ENCODE measurements at places on chromosomes 12 and 14.

- DNase-seq, result no peak
Measured at GRCh38 chr12:220946-221550, 7.1 kb upstream of the SLC6A12 start.

DNA sequence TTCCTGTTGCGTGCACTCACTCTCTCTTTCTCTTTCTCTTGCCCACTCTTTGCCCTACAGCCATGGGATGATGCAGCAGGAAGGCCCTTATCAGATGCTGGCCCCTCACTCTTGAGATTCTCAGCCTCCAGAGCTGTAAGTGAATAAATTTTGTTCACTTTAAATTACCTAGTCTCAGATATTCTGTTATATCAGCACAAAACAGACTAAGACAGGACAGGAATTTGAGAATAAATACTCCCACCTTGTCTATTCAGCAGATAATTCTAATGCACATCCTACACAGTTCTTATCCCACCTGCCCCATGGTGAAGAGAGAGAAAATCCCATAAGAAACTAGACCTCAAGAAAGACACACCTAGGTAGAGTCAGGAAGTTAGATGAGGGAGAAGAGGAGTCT is 25.8 kb upstream of the G2E3 start:
- DNase-seq, result no peak

DNA sequence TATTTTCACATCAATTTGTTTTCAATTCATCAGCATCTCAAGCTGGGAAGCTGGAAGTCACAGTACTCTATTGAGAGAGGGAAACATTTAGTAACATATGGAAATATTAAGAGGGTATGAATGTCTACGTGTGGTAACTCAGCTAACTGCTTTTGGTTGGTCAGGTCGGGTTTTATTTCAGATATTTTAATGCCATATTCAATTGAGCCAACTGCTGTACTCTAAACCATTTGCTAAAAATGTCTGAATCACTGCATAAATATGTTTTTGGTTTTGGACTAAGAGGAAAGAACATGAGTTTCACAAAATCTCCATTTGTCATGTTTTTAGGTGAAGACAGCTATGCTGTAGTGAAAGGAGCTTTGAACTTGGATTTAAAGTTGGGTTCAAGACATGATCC is 18.9 kb upstream of the PPFIBP1 start:
- no peak for DNase-seq

DNA sequence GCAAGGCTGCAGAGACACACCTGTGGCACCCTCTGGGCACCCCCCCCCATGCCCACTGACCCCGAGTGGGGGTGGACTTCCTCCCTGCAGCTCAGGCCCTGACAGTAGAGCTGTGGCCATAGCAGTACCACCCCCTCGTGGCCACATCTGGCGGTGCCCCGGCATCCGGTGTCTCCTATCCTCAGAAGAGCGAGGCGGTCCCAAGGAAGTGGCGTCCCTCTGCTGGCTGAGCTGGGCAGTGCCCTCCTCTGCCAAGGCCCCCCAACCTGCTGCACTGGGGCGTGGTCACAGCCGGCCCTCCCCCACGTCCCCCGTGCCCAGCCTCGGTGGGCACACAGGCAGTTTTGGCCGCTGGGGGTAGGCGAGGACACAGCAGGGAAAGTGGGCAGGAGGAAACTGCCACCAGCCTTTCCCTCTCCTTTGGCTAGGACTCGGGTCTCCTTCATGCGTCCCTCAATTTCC is 6.0 kb upstream of the SLC6A12 start:
- peak; percentile 11 for DNase-seq

- peak; percentile 56 for DNase-seq
Measured at GRCh38 chr12:96578526-96579125, 89.2 kb downstream of the CFAP54 start.

- no peak for DNase-seq
Measured at GRCh38 chr12:92434607-92435025, 268.2 kb upstream of the PLEKHG7 start.

DNA sequence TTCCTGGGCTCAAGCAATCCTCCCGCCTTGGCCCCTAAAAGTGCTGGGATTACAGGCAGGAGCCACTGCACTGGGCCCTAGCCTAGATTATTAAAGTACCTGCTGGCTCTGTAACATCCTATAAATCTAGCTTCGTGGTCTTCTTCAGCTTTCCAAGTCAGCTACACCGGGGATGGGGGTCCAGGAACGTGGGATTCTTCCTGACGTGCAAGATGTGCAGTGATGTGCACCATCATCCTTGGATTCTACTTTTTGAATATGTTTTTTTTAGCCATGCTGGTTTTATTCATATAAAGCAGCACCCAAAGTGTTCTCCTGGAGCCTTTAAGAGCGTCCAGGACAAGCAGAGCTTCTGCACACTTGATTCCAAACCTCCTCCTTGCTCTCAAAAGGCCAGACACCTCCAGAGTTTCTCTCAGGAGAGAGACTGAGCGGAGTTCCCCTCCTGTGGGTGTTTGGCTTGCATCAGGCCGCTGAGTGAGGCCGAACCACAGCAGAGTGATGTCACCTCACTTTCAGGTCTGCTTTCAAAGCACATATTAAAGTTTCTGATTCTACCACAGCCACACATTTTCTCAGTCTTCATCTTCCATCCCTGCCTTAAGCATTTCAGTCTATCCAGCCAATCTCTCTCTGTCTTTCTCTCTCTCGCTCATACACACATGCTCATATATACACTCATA is 33.4 kb downstream of the VCPKMT start:
- DNase-seq, result peak; percentile 81

DNA sequence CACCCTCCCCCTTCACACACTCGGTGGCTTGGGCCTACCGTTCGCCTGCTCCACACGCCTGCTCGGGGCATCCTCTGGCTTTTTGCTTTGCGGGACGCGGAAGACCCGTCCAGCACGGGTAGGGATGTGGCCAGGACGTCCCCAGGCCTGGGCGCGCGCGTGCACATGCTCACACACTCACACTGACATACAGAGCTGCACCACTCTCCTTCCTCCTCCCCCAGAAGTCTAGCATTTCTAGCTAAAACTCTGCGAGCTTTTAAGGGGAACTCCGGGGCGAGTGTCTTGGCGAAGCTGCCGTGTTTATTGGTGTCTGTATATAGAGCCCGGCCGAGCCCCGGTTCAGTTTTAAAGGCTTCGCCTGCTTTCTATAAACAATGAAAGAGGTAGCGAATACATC is 5.0 kb downstream of the TBX5 start:
- DNase-seq, result no peak

DNA sequence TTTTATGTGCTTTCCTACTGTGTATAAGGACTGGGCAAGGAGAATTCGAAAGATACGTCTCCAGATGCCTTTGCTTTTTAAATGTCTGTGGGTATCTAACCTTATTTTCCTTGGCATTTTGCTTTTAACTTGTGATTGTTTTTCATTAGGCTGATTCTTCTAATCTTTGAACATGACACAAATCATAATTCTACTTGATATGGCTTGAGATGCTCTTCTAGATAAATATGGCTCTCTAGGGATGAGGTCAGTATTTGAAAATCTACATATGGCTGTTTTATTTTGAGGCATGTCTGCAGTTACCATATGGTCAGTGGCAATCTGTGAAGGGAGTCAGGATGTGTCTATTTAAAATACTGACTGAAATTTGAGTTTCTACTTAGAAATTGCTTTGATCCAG is 139.2 kb downstream of the SLC2A13 start:
- DNase-seq, result no peak

DNA sequence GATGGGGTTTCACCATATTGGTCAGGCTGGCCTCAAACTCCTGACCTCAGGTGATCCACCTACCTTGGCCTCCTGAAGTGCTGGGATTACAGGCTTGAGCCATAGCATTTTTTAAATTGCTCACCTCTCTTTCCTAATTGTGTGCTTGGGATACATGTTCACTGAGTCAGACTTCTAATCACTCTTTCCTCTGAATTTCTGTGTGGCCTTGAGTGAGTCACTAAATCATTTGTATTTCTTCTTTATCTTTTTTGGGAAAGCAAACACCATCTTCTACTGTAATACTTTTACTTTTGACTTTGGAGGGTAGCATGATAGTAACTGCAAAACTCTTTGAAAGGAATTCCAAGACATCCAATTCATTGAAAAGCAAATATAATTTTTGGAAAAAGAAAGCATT is 60.8 kb downstream of the FLRT2 start:
- DNase-seq, result peak; percentile 76

- DNase-seq, result peak; percentile 3
Measured at GRCh38 chr14:95609398-95609990, 74.6 kb downstream of the GLRX5 start.

GRCh38 chr12:107355004-107355565 is 261.7 kb upstream of the CRY1 start:
- DNase-seq, result no peak

GRCh38 chr12:52673217-52673616 is 7.0 kb downstream of the KRT1 start:
- no peak for DNase-seq

DNA sequence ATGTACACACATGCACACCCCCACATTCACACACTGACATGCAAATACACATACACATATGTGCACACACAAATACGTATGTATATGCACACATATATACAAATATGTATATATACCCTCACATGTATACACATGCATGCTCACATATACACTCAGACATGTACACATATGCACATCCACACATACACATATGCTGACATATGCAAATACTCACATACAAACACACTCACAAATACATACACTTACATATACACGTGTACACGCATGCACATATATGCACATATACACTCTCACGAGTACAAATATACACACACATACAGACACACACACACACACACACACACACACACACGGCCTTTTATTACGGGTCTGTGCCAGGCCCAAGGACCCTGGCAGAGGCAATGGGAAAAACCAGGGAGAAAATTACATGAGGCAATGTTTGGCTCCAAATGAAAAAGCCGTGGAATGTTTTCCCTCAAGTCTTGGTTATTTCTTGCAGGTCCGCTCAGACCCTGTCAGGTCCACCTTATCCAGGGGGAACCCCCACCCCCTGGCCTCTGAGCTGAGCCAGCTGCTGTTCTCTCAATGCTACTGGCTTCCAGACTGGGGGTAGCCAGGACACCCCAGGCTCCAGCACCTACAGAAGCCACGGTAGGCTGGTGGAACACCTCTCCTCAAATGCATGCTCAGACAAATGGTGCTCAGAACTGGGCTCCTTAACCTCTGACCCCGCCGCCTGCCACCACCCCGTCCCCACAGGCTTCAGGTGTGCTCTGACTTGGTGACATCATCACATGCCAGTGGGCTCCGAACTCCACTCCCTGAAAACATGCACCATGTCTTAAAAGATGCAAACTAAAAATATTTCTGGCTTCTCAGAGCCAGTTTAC is 54.7 kb downstream of the BCL11B start:
- no peak for DNase-seq

DNA sequence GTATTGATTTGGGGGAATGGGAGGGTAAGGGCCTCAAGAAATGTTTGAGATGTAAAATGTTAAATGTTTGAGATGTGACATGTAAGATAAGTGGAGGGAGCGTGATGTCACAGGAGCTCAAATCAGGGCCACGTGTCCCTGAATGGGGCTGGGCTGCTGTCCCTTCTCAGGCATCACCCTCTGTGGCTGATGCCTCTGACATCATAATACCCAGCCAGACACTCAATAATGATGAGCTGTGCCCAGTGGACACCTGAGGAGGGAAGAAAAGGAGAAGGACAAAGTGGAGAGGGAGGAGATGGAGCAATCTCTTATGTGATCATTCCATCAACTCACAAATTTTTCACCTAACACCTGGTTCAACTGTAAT is 120.8 kb downstream of the SAMD4A start:
- DNase-seq, result no peak

- peak; percentile 80 for DNase-seq
Measured at GRCh38 chr14:21917699-21918436, 244.2 kb upstream of the OR4E1 start.

- no peak for DNase-seq
Measured at GRCh38 chr14:106094654-106095189, 568.3 kb downstream of the TMEM121 start.

- no peak for DNase-seq
Measured at GRCh38 chr14:93135399-93135798, 19.7 kb upstream of the ITPK1 start.

DNA sequence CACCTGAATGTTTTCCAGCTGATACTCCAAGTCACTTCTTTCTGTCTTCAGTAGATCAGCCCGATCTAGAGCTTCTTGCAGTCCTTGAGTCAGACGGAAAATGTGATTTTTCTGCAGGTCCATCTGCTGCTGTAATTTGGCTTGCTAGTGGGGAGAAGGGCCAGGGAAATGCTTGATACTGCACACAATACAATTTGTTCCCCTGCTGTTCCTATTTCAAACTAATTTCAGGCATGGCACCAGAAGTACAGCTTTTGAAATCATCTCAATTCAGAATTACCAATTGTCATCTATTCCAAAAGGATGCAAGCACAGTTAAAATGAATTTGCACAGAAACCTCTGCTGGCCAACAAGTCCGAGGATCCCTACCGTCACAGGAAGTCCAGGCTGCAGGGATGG is 53.4 kb downstream of the PRKAB1 start:
- no peak for DNase-seq

- DNase-seq, result no peak
Measured at GRCh38 chr12:131456301-131457027, 254.4 kb upstream of the SFSWAP start.

GRCh38 chr12:5456030-5456429 is 24.1 kb downstream of the NTF3 start:
- no peak for DNase-seq

DNA sequence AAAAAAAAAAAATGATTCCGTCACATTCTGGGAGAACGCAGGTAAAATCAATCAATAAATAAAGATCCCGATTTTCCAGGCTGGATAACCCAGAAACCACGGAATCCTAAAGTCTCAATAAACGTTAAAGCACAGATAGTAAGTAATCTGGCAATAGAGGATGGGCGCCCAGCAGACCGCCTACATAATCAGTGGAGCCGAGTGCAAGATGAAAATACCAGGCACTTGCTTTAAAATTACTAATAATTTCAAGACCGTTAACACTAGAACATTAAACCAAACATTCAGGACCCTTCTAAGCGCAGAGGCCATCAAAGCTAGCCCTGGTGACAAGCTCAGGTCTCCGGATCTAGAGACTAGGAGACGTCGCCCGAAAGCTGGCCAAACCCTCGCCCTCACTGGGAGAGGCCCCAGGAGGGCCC is 1.2 kb upstream of the DCAF11 start:
- no peak for DNase-seq

DNA sequence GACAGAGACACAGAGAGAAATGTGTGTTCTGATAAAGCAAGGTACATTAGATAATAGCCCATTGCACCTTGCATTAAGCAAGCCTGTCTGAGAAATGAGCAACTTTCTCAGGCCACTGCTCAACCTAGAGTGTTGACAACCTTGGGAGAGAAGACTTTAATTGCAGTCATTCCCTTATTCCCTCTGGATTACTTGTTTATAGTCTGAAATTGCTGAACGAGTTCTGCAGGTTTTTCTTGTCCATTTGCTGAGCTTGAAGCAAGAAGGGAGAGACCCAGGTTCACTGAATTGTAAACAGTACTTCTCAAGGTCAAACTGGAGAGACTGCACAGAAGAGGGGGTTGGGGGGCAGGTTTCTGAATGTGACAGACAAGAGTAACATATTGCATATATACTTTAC is 159.4 kb upstream of the PLEKHG7 start:
- DNase-seq, result peak; percentile 91

DNA sequence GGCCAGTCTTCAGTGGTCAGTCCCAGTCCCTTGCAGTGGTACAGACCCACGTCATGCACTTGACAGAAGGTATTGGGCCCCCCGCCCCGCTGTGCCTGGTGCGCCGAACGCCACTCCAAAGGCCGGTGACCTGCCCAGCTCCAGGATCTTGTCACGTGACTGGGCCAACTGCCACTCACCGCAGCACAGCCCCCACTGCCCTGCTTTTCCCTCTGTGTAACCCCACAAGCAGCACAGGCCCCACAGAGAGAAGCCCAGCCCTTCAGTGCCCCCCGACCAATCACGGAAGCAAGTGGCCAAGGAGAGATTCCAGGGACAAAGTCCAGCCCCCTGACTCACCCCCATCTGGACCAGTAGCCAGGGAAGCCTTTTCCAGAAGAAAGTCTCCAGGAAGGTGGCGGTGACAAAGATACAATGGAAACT is 498 bp downstream of the GPR132 start:
- DNase-seq, result no peak
